Transverse colon (tissue), 4 donors: ENCODE measurements at places on chromosomes 7 and 10. TPM values are rescaled to one million over a fixed set of nuclear protein-coding genes. Genes with fewer than 3 reads are reported as not detected.

- no peak for DNase-seq
- H3K36me3 ChIP-seq: no peaks in the 10 kb centered on the region
- no peaks in the 10 kb centered on the region for H3K27me3 ChIP-seq
- no peak overlapping the region for H3K27ac ChIP-seq
Observed at GRCh38 chr10:68166871-68167585, 57.7 kb downstream of the MYPN start.

GRCh38 chr10:121058082-121058481, 206.9 kb downstream of the WDR11 start:
- H3K4me3 ChIP-seq: no peak overlapping the region
- H3K4me1 ChIP-seq: no peaks in the 10 kb centered on the region
- H3K36me3 ChIP-seq: no peaks in the 10 kb centered on the region
- H3K27ac ChIP-seq: no peak overlapping the region
- H3K27me3 ChIP-seq: no peaks in the 10 kb centered on the region
- DNase-seq: no peak

DNA sequence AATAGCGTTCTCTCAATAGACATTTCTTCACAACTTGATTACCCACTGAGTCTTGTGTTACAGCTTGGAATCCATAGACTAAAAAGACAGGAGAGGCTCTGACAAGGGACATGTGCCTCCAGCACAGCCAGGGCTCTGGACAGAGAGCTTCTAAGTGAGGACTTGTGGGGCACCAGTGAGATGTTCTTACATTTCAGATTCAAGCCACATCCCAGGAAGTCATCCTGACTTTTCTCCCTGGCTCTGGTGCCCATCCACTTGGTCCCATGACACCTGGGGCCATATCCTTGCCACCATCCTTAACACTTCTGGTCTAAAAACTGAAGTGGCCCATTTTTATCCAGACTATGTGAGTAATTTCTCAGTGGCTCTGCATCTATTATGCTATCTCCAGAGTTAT, 440.1 kb downstream of the TCERG1L start:
- no peak overlapping the region for H3K4me3 ChIP-seq
- H3K27ac ChIP-seq: no peak overlapping the region
- H3K27me3 ChIP-seq: no peaks in the 10 kb centered on the region
- H3K36me3 ChIP-seq: no peaks in the 10 kb centered on the region
- DNase-seq: no peak
- H3K4me1 ChIP-seq: no peaks in the 10 kb centered on the region

- no peak for DNase-seq
- H3K27me3 ChIP-seq: no peaks in the 10 kb centered on the region
- no peak overlapping the region for H3K4me3 ChIP-seq
- peak overlapping the region; percentile 23 for H3K27ac ChIP-seq
- no peaks in the 10 kb centered on the region for H3K4me1 ChIP-seq
Observed at GRCh38 chr7:7156663-7157062, 25.7 kb upstream of the C1GALT1 start.

- H3K36me3 ChIP-seq: no peaks in the 10 kb centered on the region
- H3K4me3 ChIP-seq: no peak overlapping the region
- H3K27ac ChIP-seq: no peak overlapping the region
- H3K4me1 ChIP-seq: no peaks in the 10 kb centered on the region
Observed at GRCh38 chr10:59970396-59971368, 64.3 kb upstream of the CCDC6 start.

DNA sequence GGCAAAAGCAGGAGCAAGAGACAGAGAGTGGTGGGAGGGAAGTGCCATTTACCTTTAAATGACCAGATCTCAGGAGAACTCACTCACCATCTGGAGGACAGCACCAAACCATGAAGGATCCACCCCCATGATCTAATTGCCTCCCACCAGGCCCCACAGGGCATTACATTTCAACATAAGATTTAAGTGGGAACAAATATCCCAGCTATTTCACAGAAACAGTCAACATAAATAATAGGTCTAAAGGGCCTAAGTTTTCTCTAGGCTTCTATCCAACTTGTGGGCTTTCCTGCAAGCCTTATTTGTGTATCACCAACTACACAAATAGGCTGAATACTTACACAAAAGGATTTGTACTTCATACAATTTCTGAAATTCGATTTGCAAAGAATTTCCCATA, 196.8 kb upstream of the POT1 start:
- DNase-seq: no peak
- H3K27ac ChIP-seq: no peak overlapping the region
- no peaks in the 10 kb centered on the region for H3K27me3 ChIP-seq
- no peaks in the 10 kb centered on the region for H3K36me3 ChIP-seq
- no peaks in the 10 kb centered on the region for H3K4me1 ChIP-seq

DNA sequence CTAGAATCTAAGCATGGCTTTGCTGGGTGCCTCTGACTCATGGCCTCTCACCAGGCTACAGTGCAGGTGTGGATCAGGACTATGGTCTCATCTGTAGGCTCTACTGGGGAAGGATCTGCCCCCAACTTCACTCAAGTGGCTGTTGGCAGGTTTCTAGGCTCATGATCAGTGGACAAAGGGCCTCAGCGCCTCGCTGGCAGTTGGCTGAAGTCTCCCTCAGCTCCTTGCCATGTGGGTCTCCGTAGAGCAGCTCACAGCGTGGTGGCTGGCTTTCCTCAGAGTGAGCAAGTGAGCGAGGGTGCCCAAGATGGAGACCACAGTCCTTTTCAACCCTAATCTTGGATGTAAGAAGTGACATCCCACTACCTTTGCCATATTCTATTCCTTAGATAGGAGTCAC, 238.0 kb downstream of the COBL start:
- H3K36me3 ChIP-seq: no peaks in the 10 kb centered on the region
- no peaks in the 10 kb centered on the region for H3K27me3 ChIP-seq
- no peak overlapping the region for H3K27ac ChIP-seq
- no peak for DNase-seq
- H3K4me1 ChIP-seq: no peaks in the 10 kb centered on the region

GRCh38 chr7:116212869-116213268, 2.5 kb downstream of the TES start:
- no peaks in the 10 kb centered on the region for H3K27me3 ChIP-seq
- H3K36me3 ChIP-seq: no peaks in the 10 kb centered on the region
- H3K4me3 ChIP-seq: peak overlapping the region; percentile 94
- peak overlapping the region; percentile 94 for H3K27ac ChIP-seq
- DNase-seq: no peak
- H3K4me1 ChIP-seq: peaks cover 4% of the 10 kb centered on the region

DNA sequence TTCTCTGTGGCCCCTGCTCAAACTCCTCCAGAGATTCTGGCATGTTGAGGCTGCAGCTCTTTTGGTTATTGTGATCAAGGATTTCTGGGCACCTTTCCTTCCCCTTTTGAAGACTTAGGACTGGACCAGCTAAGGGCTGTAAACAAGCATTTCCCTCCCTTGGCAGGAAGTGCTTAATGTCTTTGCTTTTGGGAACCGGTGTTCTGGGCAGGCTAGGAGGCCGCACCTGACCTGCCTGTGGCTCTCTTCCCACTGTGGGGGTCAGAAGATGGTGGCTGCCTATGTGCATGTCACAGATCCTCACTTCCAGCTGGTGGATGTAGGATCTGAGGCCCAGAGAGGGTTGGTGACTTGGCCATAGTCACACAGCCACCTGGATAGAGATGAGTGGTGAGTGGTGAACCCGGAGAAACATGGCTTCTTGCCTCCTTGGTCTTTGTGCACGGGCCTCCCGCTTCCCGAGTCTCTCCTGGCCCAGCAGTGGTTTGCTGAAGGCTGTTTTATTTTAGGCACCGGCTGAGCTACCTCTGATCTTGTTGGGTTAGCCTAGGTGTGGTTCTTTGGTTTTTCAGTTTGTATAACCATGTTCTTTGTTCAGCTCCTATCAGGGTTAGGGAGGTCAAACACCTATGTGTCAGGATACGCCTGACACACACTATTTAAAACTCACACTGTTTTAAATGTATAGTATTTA, 82.0 kb downstream of the GRK5 start:
- H3K4me1 ChIP-seq: peaks cover 30% of the 10 kb centered on the region
- no peak for DNase-seq
- no peaks in the 10 kb centered on the region for H3K36me3 ChIP-seq
- no peak overlapping the region for H3K4me3 ChIP-seq

DNA sequence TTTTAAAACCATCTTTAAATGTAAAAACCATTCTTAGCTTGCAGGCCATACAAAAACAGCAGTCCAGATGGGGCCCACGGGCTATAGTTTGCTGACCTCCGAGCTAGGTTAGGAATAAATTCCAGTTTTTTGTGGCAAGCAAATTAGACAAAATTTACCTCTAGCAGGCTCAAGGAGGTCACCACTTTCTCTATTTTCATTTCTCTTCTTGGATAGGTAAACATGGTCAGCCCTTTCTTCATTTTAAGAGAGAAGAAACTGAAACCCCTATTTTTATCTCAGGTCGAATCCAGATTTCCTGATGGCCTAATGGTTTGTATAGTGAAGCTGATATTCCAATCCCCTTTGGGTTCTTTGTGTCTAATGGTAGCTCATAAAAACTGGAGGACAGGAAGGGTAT, 10.7 kb downstream of the IKZF5 start:
- H3K27ac ChIP-seq: no peak overlapping the region
- no peaks in the 10 kb centered on the region for H3K27me3 ChIP-seq
- H3K36me3 ChIP-seq: no peaks in the 10 kb centered on the region
- no peak for DNase-seq
- H3K4me1 ChIP-seq: peaks cover 17% of the 10 kb centered on the region
- H3K4me3 ChIP-seq: no peak overlapping the region

The NFE2L3 gene
- 9.4 TPM for total RNA-seq

The TMEM72 gene
- 49.4 TPM for total RNA-seq

The RNF32 gene
- total RNA-seq: 1.6 TPM

The NAT16 gene
- total RNA-seq: not detected

GRCh38 chr7:142579946-142580345, 169.3 kb upstream of the PRSS1 start:
- no peaks in the 10 kb centered on the region for H3K27me3 ChIP-seq
- H3K36me3 ChIP-seq: no peaks in the 10 kb centered on the region

- no peak for DNase-seq
- H3K4me3 ChIP-seq: no peak overlapping the region
- no peaks in the 10 kb centered on the region for H3K36me3 ChIP-seq
- H3K27ac ChIP-seq: no peak overlapping the region
- no peaks in the 10 kb centered on the region for H3K4me1 ChIP-seq
Observed at GRCh38 chr7:45081670-45081974, 7.1 kb downstream of the NACAD start.

- no peak overlapping the region for H3K4me3 ChIP-seq
- no peak overlapping the region for H3K27ac ChIP-seq
- no peaks in the 10 kb centered on the region for H3K36me3 ChIP-seq
- peaks cover 24% of the 10 kb centered on the region for H3K4me1 ChIP-seq
- DNase-seq: no peak
Observed at GRCh38 chr7:101866328-101866727, 48.9 kb downstream of the CUX1 start.

DNA sequence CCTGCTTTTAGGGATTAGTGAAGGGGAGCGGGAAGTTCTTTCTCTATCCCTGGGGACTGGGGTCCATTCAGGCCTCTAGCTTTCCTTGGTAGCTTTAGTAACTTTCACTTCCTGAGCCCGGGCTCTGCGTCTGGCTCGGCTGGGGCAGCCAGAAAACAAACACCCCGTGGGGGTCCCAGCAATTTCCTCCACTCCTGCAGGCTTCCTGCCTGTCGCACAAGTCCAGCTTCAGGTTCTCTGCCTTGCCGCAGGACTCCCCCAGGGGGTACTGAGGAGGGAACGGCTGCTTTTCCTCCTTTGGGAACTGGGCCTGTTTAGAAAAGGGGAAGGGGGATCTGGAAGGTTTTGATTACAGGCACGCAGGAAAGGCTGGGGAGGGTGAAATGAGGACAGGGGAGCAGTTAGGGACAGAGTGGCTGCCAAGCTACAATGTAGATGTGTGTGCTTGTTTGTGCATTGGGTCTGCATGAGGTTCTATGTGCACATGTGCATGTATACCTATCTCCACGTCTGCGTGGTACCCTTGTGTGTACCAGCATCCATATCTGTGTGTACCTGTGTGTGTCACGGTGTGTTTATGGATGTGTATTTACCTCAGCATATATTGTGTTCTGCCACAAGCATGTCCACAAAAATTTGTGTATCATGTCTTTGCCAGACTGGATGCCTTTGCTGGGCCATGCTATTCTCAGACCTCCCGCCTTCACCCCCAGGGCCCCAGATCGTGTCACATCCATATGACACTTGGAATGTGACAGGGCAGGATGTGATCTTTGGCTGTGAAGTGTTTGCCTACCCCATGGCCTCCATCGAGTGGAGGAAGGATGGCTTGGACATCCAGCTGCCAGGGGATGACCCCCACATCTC, 2.0 kb downstream of the KAZALD1 start:
- no peaks in the 10 kb centered on the region for H3K36me3 ChIP-seq
- peaks cover 57% of the 10 kb centered on the region for H3K4me1 ChIP-seq
- DNase-seq: no peak
- H3K27ac ChIP-seq: peak overlapping the region; percentile 97
- peaks cover 20% of the 10 kb centered on the region for H3K27me3 ChIP-seq

GRCh38 chr7:17185690-17186070, 112.8 kb upstream of the AHR start:
- no peaks in the 10 kb centered on the region for H3K27me3 ChIP-seq
- peaks cover 5% of the 10 kb centered on the region for H3K4me1 ChIP-seq
- no peak for DNase-seq
- no peak overlapping the region for H3K27ac ChIP-seq
- H3K36me3 ChIP-seq: no peaks in the 10 kb centered on the region
